ENCODE measurements at places on chromosomes 7 and 10.

DNA sequence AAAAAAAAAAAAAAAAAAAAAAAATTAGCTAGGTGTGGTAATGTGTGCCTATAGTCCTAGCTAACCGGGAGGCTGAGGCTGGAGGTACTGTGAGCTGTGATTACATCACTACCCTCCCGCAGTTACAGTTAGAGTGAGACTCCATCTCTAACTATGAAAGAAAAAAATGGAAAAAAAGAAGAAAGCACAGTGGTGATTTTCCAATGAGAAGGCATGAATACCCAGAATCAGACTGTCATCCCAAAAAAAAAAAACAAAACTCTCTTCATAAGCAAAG, 269.9 kb upstream of the MKLN1 start:
- no peak for DNase-seq

GRCh38 chr10:23413629-23414089, 25.2 kb upstream of the OTUD1 start:
- no peak for DNase-seq

DNA sequence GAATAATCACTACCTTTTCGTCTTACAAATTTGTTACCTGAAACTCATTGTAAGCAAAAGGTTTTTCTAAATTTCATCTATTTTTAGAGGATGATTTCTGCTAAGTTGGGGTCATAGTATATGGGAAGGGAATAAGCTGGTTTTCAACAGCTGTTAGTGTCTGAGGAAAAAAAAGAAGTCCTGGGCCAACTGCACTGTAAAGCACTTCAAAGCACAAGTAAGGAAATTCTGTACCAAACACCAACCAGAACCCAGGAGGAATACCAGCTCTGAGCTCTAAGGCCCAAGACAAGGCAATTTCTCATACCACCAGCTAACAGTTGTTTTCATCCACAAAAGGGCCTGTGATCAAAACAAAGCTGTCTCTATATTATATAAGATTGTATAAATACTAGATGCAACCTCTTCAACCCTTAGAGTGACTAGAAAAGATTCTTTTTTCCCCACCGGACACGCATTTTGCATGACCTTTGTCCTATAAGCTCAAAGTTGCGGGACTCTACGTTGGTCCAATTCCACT, 6.1 kb upstream of the MEOX2 start:
- DNase-seq: no peak

DNA sequence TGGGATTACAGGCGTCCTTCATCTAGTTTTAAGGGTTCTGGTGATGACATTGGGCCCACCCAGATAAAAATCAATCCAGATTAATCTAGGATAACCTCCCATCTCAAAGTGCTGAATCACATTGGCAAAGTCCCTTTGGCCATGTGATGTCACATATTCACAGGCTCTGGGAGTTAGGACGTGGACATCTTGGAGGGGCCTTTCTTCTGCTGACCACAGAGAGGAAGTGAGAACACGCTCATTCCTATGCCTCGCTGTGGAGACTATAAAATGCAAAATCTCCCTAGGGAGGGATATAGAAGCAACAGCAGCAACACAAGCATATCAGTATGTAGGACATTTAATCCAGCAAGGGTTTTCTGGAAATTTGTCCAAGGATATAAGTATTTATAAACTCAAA, 266.0 kb upstream of the PITRM1 start:
- DNase-seq: no peak

GRCh38 chr10:76034353-76035205, 603.2 kb downstream of the LRMDA start:
- DNase-seq: no peak

GRCh38 chr10:46250898-46251856, 35.6 kb upstream of the ANTXRL start:
- DNase-seq: no peak

- no peak for DNase-seq
Observed at GRCh38 chr10:62543571-62544355, 169.6 kb downstream of the ZNF365 start.

- no peak for DNase-seq
Observed at GRCh38 chr10:109019001-109019424, 904.3 kb downstream of the XPNPEP1 start.

DNA sequence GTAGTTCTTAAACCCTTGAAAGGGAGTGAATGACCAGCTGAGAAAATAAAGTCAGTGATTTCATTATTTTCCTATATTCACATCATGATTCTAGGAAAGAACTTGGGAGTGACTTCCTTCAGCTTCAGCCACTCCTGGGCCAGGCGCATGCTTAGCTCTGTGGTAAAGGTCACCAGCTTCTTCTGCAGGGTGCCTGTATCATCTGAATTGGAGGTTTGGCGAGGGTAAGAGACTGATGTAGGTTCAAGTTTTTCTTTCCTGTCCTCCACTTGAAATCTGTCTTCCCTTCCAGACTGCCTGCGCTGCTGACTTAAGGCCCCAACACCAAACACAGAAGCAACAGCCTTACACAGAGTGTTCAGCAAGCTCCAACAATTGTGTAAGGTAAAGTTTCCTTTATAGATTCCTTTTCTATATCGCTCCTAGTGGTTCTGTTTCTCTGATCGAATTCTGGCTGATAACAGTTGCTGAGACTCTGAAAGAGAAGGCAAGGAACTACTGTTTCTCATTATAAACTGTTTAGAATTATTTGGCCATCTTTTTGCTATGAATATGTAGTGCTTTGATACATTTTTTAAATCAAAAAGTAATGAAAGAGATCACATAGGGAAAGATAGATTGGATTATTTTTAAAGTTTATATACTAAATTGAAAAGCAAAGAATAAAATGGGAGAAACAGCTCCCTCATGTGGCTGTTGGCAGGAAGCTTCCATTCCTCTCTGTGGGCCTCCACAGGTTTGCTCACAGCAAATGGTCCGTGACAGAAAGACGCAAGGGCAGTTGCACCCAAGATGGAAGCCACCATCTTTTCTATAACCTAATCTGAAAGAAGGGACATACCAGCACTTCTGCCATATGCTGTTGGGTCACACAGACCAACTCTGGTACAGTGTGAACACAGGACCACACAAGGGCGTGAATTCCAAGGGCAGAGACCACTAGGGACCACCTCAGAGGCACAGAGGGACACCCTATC, 14.0 kb downstream of the GATAD1 start:
- peak; percentile 41 for DNase-seq

DNA sequence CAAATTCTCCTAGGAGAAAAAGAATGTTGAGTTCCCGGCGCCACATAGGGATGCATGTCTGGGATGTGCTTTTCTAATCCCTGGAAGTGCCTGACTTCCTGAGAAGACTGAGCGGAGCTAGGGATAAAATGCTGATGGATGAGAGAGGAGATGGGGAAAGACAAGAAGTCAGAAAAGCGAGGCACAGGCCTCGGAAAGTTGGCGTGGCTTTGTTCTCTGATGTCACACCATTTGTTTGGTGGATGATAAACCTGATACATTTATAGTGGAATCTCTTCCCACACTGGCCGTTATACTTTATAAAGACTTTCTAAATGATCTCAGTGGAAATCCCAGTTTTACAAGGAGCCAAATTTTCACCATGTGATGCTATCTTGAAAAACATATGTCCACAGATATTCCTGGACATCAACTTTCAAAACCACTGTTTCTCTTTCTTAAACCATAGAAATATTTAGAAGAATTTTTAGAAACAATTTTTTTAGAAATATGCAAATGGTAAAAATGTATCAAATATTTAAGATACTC, 188.8 kb upstream of the SVIL start:
- no peak for DNase-seq

DNA sequence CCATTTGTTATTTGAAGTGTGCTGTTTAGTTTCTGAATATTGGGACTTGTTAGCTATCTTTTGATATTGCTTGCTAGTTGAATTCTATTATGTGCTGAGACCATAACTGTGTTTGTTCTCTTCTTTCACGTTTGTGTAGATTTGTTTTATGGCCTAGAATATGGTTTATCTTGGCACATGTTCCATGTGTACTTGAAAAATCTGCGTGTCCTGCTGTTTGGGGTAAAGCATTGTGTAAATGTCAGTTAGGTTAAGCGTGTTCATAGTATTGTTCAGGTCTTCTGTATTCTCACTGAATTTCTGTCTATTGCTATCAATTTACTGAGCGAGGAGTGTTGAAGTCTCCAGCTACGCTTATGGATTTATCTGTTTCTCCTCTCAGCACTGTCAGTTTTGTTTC, 19.4 kb downstream of the MMP21 start:
- DNase-seq: no peak

DNA sequence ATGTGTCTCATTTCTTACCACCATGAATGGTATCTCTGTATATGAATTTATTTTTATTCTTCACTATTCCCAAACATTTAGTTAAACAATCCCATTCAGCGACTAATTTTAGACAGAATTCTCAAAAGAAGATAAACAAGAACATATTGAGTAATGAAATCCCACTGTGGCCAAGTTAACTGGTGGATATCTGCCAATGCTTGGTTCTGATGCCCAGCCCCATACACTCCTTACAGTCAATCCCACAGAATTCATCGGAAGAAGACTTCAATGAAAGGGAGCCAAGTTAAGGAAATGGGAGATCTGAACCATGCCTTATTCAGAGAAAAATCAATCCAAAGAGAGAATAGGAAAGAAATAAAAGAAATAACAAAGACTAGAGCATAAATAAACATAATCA, 518.0 kb downstream of the XPNPEP1 start:
- no peak for DNase-seq

DNA sequence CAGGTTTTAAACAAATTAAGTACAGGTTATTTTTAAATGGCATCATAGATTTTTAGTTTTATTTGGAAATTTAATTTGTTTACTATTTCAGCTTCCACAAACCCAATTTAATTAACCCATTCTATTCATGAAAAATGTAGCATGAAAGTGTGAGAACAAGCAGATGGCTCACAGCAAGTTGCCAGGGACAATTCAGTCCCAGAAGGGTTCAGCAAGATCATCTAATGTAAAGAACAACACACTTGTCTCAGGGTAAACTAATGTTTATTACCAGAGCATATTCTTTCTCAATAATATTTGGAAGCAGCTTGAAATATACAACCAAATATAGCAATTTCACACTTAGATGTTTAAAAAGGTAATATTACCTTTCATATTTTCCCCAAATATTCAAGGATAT, 166.9 kb upstream of the SLC13A1 start:
- DNase-seq: no peak
